ENCODE measurements at places on chromosomes 2 and 18.

DNA sequence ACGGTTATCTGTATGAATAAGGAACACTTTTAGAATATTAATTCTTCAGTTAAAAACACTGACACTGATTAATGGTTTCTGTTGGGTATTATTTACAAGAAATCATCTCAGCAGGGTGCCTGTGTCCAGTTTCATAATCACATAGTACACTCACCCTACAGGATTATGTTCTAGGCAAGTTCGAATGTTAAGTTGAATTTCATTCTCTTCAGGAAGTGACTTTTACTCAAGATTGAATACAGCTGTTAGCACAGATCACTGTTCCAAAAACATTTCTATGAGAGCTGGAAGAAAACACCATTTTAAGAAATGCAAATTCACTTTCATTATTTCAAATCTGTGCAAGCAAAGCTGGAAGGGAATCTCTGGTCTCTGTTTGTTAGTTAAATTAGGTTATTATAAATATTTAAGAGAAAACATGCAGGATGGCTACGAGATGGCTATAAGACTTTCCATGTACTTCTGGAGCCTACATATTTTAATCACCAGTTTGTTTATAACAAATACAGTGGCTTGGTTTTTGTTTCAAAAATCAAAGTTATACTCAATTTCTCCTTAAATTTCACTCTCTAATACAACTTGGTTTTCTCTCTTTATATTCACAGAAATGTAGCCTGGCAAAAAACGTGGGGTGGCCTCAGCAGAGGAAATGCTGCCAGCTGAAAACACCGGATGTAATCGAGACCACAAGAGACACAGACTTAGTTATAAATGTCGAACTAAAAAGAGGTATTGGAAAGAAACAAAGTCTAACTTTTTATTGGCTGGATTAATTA is 65.8 kb downstream of the RBMS1 start:
- no peak for DNase-seq

DNA sequence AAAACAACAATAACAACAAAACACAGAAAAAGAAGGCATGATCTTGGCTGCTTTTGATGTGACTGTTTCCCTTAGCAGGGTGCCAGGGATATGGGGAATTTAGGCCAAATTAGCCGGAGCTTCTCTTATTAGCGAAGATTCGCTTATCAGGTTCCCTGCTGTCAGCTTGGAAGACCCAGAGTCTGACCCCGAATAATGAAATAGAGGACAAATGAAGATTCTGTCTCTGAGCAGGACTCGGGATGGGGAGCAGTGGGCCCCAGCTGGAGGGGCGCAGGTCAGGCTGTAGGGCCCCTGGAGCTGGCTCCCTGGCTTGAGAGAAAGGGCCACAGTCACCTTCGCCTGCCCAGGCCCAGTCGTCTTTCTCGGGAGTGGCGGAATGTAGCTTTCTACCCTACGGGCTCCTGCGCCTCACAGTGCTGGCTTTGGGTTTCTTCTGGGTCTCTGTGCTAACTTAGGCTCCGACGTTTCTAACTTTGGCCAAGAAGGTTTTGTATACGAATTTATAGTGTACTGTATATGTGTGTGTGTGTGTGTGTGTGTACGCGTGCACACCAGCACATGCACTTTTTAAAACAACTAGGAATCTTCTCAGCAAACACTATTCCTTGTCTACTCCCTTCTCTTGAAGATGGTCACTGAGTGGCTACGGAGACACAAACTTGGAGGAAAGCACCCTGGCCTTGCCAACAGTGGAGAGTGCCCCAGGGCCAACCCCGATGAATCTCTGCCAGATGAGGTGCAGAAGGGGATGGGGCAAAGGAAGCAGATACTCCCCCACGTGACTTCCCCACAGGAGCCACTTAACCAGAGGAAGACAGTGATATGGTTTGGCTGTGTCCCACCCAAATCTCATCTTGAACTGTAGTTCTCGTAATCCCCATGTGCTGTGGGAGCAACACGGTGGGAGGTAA is 195.6 kb upstream of the COPS8 start:
- no peak for DNase-seq

DNA sequence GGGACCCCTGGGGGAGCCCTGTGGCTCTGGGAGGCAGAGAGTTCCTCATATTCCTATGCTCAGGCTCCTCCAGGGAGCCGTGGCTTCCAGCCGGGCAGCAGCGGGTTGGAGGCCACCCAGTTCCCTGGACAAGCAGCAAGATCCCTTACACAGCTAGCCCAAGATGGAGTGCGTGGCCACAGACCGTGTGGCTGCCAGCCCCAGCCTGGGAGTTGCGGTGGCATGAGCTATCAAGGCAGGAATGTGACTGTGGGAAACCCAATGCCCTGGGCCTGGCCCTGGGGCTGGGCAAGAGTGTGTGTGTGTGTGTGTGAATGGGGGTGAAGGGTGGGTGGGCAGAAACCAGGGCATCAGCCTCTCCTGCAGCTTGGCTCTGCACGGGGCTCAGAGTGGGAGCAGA is 130.5 kb downstream of the DYSF start:
- DNase-seq = no peak

DNA sequence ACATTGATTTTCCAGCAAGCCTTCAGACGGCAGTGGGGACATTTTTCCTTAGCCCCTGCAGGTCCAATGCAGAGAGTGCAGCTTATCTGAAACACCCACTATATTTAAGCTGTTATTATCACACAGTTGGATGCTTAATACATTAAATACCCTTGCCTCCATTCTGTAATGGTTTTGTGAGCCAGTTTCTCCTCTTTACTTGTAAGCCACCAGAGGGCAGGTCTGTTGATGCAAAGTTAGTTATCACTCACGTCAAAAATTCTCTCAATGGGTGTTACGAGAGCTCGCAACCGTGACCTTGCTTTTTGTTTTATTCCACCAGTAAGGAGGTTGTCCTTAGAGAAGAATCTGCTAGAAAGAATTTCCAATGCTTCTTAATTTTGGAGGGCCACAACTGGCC is 189.8 kb downstream of the INSIG2 start:
- no peak for DNase-seq

GRCh38 chr2:224948859-224949258 is 93.4 kb downstream of the DOCK10 start:
- DNase-seq = no peak

DNA sequence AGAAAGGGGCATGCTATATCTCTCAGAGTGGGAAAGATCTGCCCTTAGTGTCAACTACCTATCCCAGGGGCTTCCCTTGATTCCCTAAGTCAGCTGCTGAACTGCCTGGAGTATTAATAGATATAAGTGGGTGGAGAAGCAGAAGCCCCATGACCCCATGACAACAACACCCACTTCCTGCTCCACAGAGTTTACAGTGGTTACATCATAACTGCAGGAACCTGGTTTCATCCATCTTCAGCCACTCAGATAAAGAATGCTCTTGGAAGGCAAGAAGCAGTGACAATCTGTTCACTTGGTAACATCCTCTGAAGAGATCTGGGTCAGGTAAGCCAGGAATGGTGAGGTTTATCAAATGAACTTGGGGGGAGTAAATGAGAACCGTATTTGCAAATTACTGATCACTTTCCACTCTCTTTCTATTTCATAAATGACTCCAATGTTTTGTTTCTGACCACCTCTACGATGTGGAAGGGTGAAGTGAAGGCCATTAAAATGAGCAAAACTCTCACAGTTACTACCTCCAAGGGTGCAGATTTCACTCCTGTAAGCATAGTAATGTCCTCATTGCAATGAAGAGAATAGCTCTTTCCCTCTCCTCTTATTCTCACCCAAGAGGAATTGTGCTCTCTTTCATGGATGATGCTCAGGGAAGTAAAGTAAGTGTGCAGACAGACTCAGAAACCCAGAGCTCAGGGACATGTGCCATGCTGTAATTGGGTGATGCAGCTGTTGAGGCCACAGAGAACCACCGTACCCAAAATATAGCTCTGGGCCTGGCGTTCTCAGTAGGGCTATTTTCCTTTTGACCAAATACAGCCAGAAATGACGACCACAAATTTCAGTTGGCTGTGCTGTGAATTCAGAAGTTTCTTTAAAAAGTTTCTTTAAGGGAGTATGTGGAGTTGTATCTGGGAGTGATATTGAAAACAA is 192.8 kb upstream of the APCDD1 start:
- no peak for DNase-seq

- DNase-seq = no peak
These were observed 53.9 kb downstream of the ZNF516 start for GRCh38 chr18:76441002-76441667.

DNA sequence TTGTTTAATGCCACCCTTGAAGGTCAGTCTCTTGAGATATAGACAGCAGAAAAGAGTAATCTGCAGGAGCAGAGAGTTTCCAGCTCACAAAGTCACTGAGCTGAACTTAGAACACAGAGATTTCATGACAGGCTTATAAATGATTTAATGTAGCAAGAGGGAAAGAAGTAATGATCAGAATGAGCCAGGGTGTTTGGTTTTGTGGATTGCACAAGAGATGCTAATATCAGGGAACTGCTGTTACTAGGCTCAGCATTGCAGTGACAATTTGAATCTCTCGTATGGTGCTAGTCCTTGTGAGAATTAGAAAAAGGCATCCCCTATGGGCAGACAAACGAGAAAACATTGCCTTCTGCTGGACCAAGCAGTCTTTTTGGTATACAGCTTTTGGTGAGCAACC is 61.7 kb upstream of the ITGB6 start:
- no peak for DNase-seq

GRCh38 chr2:14626873-14627272 is 5.6 kb upstream of the LRATD1 start:
- peak; percentile 54 for DNase-seq

GRCh38 chr2:65035351-65035943 is 20.8 kb upstream of the CEP68 start:
- peak; percentile 77 for DNase-seq

DNA sequence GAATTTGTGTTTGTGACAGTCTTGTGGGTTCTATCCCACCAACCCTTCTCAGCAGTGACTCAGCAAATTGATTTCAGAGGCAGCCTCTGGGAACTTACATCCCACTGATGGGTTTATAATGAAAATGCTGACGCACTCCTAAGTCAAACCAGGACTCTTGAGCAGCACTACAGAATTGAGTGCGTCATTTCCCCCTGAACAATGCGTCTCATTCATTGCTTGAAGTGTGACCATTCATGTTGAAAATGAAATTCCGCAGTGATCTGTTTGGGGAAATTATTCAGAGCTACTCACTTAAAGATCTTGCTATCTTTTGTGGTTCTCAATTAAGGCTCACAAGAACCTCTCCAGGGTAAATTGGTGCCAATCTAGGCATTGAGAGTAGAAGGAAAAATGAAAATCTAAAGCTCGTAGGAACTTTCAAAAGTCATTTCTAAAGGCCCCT is 417.7 kb upstream of the SLC14A2 start:
- DNase-seq = no peak

DNA sequence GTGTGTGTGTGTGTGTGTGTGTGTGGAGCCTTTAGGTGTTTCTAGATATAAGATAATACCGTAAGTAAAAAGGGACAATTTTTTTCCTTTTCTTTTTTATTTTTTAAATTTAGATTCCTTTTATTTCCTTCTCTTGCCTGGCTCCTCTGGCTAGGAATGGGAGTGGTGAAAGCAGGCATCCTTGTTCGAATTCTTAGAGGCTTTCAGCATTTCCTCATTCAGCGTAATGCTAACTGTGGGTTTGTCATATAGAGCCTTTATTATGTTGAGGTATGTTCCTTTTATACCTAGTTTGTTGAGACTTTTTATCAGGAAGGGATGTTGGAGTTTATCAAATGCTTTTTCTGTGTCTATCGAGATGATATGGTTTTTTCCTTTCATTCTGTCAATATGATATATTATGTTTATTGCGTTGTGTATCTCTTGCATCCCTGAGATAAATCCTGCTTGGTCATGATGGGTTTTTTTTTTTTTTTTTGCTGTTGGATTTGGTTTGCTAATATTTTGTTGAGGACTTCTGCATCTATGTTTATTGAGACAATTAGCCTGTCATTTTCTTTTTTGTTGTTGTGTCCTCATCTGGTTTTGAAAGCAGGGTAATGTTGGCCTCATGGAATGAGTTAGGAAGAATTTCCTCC is 120.2 kb downstream of the XRCC5 start:
- no peak for DNase-seq

- DNase-seq = no peak
These were observed 197.4 kb downstream of the MGAT5 start for GRCh38 chr2:134451347-134451630.

- no peak for DNase-seq
These were observed 31.4 kb downstream of the FOSL2 start for GRCh38 chr2:28423856-28424605.

GRCh38 chr2:181076658-181077057 is 96.3 kb downstream of the UBE2E3 start:
- no peak for DNase-seq

DNA sequence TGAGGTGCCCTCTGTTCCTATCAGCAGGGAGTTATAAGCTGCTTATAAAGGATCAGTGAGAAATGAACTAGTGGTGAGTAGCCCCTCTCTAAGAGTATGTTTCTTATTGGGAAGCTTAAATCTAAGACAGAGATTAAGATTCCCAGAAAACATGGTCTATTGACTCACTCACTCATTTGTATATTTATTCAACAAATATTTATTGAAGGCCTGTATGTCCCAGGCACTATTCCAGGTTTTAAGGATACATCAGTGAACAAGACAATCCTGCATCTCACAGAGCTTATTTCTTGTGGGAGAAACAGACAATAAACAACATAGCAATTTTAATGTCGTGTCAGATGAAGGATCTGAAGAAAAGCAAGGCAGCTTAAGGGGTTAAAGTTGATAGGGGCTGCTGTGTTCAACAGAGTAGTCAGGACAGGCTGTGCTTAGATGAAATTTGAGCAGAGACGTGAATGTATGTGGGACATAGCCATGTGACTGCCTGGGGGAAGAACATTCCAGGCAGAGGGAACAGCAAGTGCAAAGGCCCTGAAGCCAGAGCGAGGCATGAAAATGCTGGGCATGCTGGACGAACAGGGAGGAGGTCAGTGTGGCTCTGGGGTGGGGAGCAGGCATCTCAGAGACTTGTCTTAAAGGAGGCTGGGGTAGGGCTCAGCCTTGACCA is 14.8 kb upstream of the PSD4 start:
- no peak for DNase-seq

- no peak for DNase-seq
These were observed 11.5 kb downstream of the LRRTM1 start for GRCh38 chr2:80293039-80293438.

DNA sequence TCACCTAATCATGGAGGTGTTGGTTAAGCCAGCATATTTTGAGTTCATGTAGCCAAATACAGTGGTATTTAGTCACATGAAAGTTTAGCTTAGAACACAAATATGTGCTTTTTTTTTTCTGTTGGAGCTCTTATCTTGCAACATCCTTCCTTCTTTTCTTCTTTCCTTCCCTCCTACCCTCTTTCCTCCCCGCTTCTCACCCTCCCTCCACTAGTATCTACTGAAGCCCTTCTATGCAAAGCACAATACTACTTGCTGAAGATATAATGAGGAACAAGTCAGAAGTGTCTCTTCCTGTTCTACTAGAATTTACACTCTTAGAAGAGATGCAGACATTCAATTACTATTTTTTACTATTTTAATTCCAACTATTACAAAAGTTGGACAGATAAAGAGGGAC is 105.0 kb upstream of the ITGA4 start:
- DNase-seq = no peak

- DNase-seq = no peak
These were observed 25.5 kb downstream of the TWIST2 start for GRCh38 chr2:238873381-238873801.

DNA sequence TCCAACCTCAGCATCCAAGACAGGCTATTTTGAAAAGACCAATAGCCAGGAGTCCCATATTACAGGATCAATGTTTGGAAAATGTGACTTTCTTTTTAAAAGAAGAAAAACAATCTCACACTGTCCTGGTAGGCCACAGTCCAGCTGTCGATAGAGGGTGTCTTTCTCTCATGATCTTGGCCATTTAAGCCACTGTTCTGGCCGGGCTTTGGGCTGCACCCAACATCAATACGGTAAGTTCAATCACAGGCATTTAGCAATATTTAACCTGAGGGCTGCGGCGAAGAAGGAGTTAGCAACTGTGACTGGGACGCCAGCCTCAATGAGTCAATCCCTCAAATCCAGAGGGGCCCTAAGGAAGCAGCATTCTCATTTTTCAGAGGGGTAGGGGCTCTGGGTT is 69.0 kb downstream of the CELF4 start:
- no peak for DNase-seq

All from NCI-H1105 (cell line).